NCI-H1694 (cell line): ENCODE measurements at places on chromosomes 6 and 20.

DNA sequence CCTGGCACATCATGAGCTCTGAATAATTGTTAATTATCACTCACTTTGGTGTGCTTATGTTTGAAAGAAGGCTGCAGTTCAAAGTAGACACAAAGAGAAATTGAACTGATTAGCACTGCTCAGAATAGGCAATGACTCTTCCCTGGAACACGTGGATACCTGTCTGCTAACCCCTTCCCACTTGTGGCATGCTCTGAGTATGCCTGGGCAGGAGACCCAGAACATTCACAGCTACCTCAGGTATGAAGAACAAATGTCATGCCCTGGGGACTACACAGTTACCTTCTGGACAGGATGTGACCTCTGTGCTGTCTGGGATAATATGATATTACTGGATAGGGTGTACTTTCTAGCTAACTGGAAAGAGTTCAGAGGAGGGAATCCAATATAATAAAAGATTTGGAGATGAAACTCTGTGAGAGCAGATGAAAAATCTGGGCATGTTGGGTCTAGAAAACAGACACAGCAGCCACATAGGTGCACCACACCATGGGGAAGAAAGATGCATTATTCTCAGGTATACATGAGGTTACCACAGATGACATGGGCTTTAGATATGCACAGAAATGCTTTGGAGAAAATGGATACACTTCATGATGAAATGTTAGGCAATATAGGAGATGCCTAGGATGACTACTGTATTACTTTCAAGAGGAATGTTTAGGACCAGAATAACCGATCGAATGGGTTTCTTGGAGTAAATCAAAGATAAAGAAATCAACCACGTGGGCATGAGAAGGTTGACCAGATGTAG, 324.2 kb upstream of the PREP start:
- no peak for DNase-seq

- DNase-seq = no peak
Measured at GRCh38 chr6:89172131-89172530, 26.3 kb downstream of the PM20D2 start.

DNA sequence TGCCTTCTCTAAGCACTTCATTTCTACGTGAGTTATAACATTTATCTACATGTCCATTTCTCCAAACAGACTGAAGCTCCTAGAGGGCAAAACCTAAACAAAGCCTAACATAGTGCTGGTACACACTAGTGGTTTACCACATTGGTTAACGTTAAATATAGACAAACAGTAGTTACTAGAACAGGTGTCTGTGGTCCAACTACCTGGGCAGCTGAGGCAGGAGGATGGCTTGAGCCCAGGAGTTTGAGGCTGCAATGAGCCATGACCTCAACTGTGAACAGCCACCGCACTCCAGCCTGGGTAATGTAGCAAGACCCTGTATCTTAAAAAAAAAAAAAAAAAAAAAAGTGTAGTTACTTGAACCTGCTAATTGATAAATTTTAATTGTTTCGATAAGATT, 26.5 kb downstream of the PTPRK start:
- no peak for DNase-seq

DNA sequence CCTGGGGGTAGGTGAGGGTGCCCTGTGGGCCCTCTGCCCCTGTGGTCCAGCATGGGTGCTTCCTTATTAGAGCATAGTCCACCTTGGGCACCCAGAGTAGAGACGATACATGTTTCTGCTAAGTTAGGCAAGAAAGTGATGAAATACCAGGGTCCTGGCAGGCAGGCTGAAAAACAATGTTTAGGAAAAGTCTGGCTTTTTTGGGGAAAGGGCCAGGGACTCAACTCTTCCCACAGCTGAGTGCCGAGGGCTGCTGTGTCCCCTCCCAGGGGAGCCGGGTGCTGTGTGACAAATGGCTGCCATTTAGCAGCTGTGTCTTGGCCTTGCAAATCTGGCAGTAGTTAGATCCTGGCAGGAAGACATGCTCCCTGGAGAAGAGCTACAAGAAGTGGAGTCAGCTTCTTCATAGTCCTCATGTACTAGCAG, 61.5 kb downstream of the RREB1 start:
- no peak for DNase-seq

DNA sequence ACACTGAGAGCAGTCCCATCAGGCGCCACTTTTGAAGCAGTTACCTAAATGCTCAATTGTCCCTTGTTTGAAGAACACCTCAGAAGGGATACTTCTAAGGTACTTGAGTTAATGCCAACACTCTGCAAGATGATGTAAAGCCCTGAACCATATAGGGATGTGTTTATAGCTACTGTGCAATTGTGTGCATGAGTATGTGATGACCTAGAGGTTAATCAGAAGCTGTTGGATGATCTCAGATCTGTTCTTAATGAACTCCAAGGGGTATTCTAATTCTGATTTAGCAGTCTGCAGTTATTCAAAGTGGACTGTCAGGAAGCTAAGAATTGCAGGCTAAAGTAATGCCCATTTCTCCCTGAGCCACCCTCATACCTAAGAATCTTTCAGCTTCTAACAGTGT, 158.3 kb downstream of the TMEM242 start:
- DNase-seq = no peak

GRCh38 chr6:157717340-157717748, 105.7 kb upstream of the SNX9 start:
- DNase-seq = no peak

GRCh38 chr6:57247603-57248002, 25.5 kb upstream of the RAB23 start:
- DNase-seq = no peak

DNA sequence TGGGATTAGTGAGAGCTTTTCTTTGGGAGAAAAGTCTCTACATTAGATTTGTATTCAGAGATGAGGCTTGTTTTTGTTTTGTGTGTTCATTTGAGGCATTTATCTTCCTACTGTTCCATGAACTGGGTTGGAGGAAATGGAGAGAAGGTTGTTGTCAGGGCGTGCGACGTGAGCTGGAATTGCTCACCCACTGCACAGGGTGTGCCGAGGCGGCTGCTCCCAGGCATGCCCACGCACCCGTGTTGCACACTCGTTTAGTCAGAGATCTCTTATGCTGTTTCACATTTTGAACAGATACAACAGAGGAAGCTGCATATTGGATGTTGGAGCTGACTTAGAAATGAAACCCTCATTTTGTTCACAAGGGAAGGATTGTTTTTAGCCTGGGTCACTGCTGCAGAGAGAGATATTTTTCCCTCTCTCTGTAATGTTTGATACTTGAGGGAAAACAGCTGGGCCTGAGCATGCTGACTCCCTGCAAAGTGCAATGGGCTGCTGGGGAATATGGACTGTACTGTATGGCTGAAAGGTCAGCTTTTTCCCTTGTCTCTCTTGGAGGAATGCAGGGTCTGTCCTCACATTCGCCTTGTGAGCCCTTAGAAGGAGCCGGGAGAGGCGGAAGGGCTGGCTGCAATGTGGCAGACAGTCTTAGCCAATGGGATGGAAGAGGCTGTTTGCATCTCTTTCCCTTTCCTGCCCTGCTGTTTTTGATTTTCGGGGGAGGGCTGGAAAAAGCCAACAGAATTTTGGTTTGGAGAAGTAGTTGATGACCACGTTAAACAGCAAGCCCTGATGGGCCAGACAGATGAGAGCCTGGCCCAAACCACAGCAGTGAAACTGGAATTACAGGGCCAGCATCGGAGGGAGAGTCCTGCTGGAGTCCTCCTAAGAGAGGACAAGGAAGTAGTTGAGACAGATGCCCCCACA, 170.8 kb downstream of the SASH1 start:
- no peak for DNase-seq

DNA sequence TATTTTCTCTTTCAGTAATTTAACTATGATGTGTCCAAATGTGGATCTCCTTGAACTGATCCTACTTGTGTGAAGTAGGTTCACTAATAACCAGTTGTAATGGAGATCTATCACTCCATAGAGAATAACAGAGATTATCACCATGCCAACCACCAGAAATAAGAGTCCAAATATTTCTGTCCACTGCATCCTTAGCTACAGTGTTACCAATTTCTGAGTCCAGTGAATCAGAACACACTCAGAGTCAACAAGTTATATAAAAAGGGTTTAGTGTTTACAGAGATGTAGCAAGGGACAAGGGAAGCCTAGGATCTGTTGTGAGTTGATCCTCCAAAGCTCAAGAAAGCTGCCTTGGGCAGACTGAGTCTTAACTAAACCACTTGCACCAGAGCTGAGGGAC, 882.8 kb downstream of the TBC1D32 start:
- no peak for DNase-seq

DNA sequence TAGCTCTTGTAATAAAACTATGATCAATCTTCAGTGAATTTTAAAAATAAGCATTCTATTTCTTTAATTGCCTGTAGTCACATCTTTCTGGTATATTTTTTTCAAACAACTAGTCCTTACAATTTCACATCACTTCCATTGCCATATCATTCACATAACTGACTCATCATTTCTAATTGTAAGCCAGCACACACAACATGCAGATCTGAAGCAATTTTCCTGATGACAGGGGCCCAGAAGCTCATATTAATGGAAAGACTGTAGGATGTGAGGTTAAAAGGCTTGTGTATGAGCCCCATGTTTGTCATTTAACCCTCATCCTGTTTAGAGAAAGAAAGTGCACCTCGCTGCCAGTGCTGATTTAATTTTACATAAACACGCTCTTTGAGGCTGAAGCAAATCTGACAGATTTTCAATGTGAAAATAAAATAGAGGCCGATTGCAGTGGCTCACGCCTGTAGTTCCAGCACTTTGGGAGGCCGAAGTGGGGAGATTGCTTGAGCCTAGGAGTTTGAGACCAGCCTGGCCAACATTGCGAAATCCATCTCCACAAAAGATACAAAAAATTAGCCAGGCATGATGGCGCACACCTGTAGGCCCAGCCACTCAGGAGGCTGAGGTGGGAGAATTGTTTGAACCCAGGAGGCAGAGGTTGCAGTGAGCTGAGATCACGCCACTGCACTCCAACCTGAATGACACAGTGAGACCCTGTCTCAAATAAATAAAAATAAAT, 40.1 kb upstream of the LTV1 start:
- no peak for DNase-seq

GRCh38 chr6:84665401-84665800, 99.0 kb downstream of the TBX18 start:
- DNase-seq = no peak

GRCh38 chr6:158071121-158072082, 89.7 kb downstream of the SYNJ2 start:
- no peak for DNase-seq

- DNase-seq = no peak
Measured at GRCh38 chr6:153003366-153003690, 819 bp upstream of the MTRF1L start.
